ENCODE measurements at places on chromosomes 2 and 18.

- DNase-seq, result no peak
Measured at GRCh38 chr2:229798446-229799155, 84.2 kb upstream of the DNER start.

DNA sequence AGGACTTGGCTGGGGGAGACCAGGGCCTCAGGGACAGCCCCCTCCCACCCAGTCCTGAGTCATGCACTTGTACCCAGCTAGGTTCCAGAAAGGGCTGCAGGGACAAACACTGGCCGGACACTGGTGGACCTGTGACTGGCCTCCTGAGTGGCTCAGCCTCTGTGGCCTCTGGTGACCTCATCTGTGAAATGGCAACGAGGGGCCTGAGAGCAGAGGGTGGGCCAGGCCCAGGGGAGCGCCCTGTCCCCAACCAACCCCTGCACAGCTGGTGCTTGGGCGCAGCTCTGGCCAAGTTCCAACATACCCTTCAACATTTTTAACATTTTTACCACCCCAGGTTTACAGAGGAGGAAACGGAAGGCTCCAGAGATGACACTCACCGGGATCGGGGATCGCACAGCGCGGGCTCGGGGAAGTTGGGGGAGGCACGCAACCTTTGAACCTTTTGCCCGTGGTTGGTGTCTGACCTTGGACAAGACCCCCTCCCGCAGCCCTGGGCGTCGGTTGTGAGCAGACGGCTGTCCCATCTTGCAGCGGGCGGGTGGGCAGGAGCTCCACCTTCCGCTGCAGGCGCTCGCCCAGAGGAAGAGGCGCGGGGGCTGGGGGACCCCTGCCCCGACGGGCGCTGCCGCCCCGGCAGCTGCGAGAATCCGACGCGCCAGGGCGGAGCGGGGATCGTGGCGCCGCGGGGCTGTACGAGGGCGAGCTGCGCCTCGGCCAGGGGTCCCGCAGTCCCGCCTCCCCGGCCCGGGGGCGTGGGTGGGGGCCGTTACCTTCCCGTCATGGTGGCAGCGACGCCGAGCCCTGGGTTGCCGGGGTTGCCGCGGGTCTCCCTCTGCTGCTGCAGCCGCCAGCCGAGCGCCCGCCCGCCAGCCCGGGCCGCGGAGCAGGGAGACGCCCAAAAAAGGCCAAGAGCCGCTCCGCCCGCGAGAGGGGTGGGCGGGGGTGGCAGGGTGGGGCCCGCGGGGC lies 805 bp downstream of the LIMS2 start:
- DNase-seq, result no peak

- no peak for DNase-seq
Measured at GRCh38 chr2:174797781-174798276, 33.6 kb upstream of the CHRNA1 start.

GRCh38 chr18:34493099-34493544 lies 217.0 kb upstream of the DTNA start:
- peak; percentile 69 for DNase-seq

DNA sequence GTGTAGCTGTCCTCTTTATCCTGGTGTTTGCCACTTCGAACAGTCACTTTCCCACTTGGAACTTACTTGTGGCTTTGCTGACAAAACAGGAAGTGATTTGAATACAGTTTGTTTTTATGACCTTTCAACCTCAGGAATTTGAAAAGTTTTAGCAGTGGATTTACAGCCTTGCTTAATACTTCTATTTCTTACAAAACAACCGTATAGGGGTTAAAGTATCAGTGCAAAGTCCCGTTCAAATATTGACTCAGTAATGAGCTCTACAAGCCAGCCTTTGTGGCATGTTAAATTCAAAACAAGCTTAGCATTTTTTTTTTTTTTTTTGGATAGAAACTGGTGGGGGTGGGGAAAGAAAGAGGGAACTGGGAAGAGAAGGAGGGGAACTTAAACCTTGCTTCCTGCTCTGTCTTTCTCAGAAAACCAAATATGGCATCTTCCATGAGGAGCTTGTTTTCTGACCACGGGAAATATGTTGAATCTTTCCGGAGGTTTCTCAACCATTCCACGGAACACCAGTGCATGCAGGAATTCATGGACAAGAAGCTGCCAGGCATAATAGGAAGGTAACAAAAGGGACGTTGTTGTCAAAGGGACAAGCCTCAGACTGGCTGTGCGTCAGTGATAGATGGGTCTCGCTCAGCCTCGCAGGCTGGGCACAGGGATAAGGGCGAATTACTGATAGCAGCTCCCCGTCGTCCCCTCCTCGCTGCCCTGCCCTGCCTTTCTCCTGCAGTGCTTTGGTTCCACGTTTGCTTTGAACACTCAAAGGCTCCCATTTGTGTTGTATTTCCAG lies at the start of gene HNMT:
TSS of gene HNMT (plus strand) at position 408 of the 793 bp plus-strand sequence. CDS start at position 427, 19 bp downstream.
- DNase-seq, result peak; percentile 39

DNA sequence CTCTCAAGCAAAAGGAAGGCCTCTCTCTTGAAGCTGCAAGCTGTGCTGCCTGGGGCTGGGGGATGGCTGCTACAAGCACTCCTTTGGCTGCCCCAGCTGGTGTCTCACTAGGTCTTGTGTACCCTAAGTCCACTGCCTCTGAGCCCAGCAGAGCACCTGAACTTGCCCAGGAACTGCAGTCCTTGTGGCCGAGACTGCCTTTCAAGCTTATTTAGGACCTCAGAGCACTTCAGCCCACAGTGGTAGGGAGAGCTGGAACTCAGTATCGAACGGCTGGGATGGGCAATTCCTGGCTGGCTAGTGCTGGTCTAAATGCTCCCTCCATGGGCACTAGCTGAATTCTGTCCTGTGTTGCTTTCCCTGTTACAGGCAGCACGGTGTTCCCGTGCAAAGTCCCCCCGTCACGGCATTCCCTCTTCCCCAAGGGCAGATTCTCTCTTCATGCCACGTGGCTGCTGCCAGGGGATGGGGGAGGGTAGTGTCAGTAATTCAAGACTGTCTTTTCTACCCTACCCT lies 25.9 kb downstream of the STPG4 start:
- DNase-seq, result no peak

GRCh38 chr2:168424112-168424951 lies 31.7 kb upstream of the CERS6 start:
- DNase-seq, result no peak

Data from hippocampal formation (tissue), 2 donors.